ENCODE measurements at places on chromosomes 16 and 17.

- no peak for DNase-seq
Observed at GRCh38 chr17:66713533-66714042, 121.3 kb upstream of the CACNG5 start.

DNA sequence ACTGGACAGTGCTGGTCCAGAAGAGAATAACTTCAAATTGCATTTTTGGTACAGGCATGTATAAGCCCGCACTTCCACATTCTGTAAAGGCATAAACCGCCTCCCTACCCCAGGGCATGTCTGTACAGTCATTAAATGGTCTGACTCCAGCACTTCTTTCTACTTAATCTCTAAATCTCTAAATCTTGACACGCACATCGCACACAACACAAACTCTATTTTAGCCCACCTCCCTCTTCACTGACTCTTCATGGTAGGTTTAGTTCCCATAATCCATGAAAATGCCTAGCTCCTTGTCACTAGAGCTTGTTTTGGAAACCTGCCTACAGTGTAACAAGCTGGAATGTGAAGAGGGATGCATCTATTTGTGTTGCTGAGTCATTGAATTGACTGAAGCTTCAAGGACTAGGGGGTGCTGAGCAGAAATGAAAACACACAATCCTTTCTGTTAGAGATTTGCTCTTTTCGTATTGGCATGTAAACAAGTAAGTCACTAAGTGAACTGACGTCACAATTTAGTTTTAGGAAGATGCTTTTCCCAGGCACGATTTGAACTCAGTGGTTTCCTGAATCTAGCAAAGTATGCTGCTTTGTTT, 1.6 kb upstream of the DUSP14 start:
- no peak for DNase-seq

- DNase-seq, result no peak
Observed at GRCh38 chr16:27471661-27472060, 69.7 kb downstream of the IL21R start.

DNA sequence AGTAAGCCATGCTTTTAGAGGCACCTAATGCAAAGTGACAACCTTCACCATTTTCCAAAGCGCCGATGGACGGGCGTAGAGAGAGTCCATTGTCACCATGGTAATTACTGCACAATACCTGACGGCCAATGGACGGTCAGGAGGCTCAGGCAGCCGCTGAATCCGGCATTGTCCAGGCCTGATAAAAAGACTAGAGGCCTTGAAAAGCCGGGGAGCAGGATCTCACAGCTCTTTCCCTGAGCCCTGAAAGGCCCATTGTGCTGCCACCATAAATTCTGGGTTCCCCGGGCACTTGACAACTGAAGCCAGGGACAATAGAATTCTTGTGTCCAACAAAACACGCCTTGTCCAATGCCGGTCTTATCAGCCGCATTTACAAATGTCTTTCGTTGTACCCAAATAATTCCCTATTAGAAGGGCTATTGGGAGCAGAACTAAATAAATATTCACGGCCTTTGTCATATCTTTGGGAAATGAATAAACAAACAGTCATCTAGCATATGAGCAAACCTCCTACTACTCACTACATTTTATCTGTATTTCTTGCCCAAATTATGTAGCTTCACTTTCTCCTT, 62.4 kb downstream of the CDH11 start:
- no peak for DNase-seq

GRCh38 chr16:3645504-3646347, 8.8 kb upstream of the DNASE1 start:
- no peak for DNase-seq

GRCh38 chr17:78343543-78344201, 16.2 kb downstream of the SOCS3 start:
- peak; percentile 73 for DNase-seq
